Activated CD8-positive, alpha-beta memory T cell treated with anti-CD3 and anti-CD28 coated beads for 24 hours (primary cell): ENCODE measurements at places on chromosomes 6 and 20.

- no peak for DNase-seq
Measured at GRCh38 chr20:9755301-9755700, 83.6 kb downstream of the PAK5 start.

DNA sequence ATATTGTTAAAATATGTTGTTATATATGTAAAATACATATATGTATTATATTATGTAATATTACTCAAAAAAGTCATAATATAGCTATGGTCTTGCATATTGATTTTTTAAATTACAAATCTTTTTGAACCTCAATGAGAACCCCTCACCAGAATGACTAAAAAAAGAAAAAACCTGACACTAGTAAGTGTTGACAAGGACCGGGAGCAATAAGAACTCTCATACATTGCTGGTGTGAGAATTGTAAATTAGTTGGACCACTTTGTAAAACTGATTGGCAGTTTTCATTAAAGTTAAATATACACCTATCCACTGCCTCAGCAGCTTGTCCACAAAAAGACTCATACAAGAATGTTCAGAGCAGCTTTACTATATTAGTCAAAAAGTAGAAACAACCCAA, 280.0 kb downstream of the BMP7 start:
- DNase-seq: no peak

- DNase-seq: no peak
Measured at GRCh38 chr6:100230953-100231316, 233.8 kb downstream of the SIM1 start.

GRCh38 chr20:57996936-57997890, 231.2 kb downstream of the ANKRD60 start:
- DNase-seq: no peak

GRCh38 chr6:106757722-106758467, 128.5 kb downstream of the QRSL1 start:
- DNase-seq: no peak
